ENCODE measurements at places on chromosomes 5 and 9. TPM values are rescaled to one million over a fixed set of nuclear protein-coding genes. Genes with fewer than 3 reads are reported as not detected.

The PPP3R2 gene
- total RNA-seq = 0.82 TPM

The TAF1L gene
- total RNA-seq = not detected

The EPB41L4A gene
- total RNA-seq = 39.2 TPM

The PCDHGA9 gene
- 21.7 TPM for total RNA-seq

The SPINK7 gene
- total RNA-seq = not detected

The TRIM32 gene
- total RNA-seq = 27.8 TPM

The NR5A1 gene
- total RNA-seq = not detected

The RAPGEF1 gene
- 52.0 TPM for total RNA-seq

The INSL4 gene
- total RNA-seq = not detected

The OCLN gene
- total RNA-seq = 19.7 TPM

The FBN2 gene
- 145 TPM for total RNA-seq

The ARL14EPL gene
- not detected for total RNA-seq

All from camera-type eye (tissue), 1 donor.